NCI-H69 (cell line): ENCODE measurements at places on chromosomes 3 and 15.

DNA sequence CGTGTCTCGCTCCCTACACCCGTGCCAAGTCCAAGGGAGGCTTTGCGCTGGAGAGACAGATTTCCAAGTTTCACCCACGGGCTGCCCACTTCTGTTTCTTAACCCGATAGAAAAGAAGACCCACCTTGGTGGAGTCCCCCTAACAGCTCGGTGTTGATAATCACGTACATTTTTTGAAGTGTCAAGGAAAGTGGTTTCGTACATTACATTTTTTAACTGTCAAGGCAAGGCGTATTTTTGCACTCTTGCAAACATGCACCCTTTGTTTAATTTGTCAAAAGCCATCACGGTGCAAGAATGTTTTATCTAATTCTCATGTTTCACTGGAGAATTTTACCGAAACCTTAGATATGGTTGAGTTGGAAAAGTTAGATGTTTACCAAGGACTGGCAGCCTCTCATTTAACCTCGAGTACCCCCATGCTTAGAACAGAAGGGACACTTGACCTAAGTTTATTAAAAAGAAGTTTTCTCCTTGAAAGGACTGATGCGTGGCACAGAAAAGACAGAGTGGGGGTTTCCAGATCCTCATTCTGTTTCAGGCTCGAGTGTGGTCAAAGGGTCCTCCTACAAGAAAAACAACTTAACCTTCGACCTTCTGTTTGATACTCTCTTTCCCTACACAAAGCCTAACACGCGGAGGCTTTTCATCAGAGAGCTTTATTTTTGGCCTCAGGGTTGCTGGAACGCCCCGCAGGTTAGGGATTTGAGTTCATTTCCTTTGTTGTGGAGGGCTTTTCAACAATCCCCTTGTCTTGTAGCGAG lies 882 bp downstream of the GXYLT2 start:
- peak; percentile 76 for DNase-seq

- peak; percentile 91 for DNase-seq
Measured at GRCh38 chr15:64461721-64462162, 1.4 kb downstream of the ZNF609 start.

- DNase-seq = no peak
Measured at GRCh38 chr3:102084006-102084405, 234.7 kb downstream of the NFKBIZ start.

DNA sequence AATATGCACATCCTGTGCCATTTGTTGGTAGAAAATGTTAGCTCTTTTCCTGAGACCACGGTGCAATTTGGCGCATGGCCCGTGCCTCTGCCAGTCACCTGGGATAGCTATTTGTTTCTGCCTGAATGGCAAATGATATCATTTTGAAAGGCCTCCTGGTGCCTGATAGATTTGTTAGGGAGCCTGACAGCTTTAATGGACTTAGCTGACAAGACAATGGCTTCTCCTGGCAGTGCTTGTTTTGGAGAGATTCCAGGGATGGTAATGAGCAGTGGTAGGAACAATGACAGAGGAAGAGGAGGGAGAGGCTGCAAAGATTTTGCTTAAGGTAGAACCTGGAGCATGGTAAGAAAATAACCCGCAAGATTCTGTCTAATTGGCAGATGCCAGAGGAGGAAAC lies 268.5 kb downstream of the CLSTN2 start:
- peak; percentile 96 for DNase-seq

GRCh38 chr3:39249453-39250115 lies 30.3 kb downstream of the CX3CR1 start:
- no peak for DNase-seq

DNA sequence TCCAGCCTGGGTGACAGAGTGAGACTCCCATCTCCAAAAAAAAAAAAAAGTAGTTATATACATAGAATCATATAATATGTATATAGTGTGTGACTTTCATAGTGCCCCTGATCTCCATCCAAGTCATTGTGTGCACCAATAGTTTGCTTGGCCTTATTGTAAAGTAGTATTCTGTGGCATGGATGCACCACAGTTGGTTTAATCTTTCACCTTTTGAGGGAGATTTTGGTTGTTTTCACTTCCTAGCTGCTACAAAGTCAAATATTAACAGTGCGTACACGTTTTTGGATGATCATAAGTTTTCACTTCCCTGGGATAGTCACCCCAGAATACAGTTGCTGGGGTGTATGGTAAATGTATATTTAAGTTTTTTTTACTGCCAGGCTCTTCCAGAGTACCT lies 162.8 kb downstream of the PTPRG start:
- no peak for DNase-seq

GRCh38 chr3:99506-99905 lies 97.1 kb upstream of the CHL1 start:
- peak; percentile 78 for DNase-seq

GRCh38 chr3:153927107-153927506 lies 194.1 kb upstream of the ARHGEF26 start:
- DNase-seq = peak; percentile 60

- no peak for DNase-seq
Measured at GRCh38 chr3:184631472-184631861, 69.9 kb downstream of the EPHB3 start.

DNA sequence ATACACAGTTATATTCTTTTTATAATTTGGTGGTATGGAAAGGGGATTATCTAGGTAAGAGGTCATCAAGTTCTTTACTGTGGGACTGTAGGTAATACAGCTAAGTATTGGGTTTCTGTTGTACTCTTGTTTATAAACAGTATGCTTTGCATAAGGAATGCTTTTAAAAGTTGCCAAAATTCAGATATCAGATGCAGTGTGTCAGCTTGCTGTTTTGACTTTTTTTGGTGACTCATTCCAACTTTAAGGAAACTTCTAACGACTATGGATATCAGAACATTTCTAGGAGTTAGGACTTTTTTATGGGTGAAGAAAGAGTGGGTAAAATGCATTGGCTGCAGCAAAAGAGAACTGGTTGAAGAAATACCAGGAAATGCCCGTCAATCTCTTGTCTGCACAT lies 2.8 kb downstream of the SCAANT1 start:
- no peak for DNase-seq

- DNase-seq = no peak
Measured at GRCh38 chr3:97987306-97987705, 15.1 kb upstream of the RIOX2 start.

GRCh38 chr3:148828136-148828690 lies 602 bp downstream of the CPB1 start:
- DNase-seq = no peak

- peak; percentile 77 for DNase-seq
Measured at GRCh38 chr3:153595186-153595815, 433.3 kb downstream of the RAP2B start.

DNA sequence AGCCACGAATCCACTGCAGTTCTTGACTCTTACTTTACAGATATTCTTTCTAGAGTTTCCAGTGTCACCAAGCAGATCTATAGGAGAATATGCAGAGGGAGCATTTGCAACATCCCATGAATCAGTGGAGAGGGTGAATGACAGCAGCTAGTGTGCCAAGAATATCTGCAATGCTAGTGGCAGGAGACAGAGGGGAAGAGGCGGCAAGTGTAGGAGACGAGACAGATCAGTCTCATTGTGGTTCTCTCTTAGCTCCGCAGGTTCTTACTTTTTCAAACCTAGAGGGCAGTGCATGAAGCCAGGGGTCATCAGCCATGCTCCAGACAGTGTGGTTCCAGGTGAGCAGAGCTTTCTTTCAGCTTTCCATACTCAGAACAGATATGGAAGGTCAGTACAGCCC lies 744 bp downstream of the ZNF619 start:
- no peak for DNase-seq

GRCh38 chr3:172530566-172530965 lies 7.3 kb upstream of the TNFSF10 start:
- no peak for DNase-seq

GRCh38 chr3:73999501-73999900 lies 374.8 kb upstream of the PDZRN3 start:
- DNase-seq = no peak

GRCh38 chr3:14147617-14148016 lies 22.8 kb downstream of the TMEM43 start:
- no peak for DNase-seq

DNA sequence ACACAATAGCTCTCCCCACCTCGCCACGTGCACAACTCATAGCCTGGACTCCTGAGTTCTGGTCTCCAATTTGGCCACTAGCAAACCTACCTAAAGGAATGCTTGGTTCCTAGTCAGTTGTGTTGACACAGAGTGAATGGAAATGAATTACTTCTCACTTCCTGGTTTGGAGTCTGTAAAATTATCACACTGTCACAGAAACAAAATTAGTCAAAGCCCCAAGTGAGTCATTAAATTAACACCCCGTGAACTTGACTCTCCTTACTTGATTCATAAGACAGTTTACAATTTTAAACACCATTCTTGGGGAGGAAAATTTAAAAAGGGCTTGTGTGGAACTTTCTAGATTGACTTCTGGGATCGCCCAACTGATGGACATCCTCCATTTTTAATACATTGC lies 276.2 kb upstream of the CTNNB1 start:
- no peak for DNase-seq

- DNase-seq = no peak
Measured at GRCh38 chr15:78167227-78167888, 18.2 kb downstream of the IDH3A start.

- DNase-seq = no peak
Measured at GRCh38 chr3:154720921-154721320, 290.9 kb upstream of the GPR149 start.

GRCh38 chr15:29089731-29090616 lies 179.6 kb downstream of the NSMCE3 start:
- DNase-seq = peak; percentile 19

- DNase-seq = no peak
Measured at GRCh38 chr3:31918179-31919150, 62.6 kb downstream of the OSBPL10 start.

GRCh38 chr3:107929088-107929487 lies 161.7 kb downstream of the CD47 start:
- no peak for DNase-seq

- DNase-seq = no peak
Measured at GRCh38 chr15:56693761-56694160, 39.5 kb downstream of the ZNF280D start.

GRCh38 chr15:65363306-65363705 lies 14.5 kb downstream of the IGDCC3 start:
- no peak for DNase-seq

- no peak for DNase-seq
Measured at GRCh38 chr15:70066447-70066846, 31.3 kb downstream of the TLE3 start.

DNA sequence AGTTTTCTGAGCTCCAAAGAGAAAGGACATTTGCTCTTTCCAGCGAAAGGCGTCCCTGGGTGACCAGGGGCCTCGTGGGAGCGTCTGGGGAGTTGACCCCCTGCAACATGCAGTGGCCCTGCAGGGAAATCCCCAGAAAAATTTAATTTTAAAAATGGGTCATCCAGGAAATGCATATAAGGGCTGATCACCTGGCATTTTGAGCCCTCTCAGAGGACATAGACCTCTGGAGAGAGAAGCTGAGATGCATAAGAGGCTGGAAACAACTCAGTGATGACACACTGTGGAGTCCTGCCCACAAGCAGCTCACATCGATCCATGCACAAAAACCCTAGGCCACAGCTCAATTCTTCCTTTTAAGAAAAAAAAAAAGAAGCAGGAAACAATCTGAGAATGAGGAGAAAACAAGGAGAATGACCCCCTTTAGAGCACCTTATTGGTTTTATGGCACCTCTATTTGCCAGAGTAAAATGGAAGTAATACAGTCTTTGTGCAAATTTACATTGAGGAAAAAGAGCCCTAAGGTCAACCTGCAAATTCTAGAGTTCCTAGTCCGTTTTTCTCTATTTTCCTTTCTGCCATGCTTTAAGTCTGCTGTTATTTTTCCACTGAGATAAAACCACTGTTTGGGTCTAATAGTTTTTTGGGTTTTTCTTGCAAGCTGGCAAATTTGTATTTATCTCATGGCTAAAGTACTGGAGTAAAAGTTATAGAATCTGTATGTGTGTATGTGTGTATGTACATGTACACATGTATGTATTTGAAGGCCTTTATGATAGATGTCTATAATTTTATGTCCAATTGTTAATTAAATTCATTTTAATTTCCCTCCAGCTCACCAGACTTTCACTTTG lies 6.9 kb upstream of the BDH1 start:
- no peak for DNase-seq

DNA sequence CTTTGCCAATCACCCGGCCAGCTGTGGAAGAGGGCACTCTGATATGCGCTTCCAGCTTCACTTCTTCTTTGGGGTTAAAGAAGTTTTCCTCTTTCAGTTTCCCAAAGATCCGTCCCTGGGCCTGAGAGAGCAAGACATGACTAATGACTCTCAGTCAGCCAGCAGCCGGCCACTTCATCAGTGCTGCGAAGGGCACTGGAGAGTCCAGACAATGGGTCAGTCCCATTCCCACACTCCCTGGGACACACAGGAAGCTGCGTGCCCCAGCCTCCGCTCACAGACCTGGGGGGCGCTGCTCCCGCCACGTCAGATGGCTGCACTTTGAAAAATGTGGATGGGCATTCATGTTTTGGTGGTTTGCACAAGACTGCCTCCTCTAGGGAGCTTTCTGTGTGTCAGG lies 63.3 kb downstream of the SENP2 start:
- DNase-seq = no peak

DNA sequence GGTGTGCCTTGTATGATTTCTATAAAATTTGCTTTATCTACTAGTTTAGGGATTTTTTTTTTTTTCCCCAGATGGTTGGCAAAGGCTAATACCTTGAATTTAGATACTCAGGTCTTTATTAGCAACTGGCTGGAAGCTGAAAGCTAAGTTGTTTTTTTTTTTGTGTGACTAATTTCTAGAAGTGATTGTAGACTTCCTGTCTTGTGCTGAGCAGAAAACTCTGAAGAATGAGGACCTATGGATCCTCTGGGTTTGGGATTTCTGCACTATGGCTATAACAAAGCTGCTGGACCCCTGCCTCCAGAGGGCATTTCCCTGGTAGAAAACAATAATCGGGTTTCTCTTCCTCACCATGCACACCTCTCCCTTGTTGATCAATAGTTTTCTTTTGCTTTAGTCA lies 10.0 kb downstream of the ARIH2 start:
- DNase-seq = no peak

DNA sequence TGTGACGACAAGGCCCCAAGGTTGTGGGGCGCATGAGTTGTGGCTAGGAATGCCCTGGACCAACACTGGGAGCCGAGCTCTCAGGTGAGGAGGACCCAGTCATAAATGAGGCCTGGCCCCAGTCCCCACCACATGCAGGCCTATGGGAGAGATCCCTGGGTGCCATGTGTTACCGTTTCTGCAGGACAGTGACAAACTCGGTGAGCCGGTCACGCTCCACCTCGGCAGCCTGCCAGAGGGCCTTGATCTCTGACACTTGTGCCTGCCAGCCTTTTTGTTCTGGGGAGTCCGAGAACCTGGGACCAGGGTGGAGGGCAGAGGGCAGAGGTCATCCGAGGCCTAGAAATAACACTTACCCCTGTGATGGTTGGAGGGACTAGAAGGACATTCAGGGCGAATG lies 27.7 kb upstream of the HHATL start:
- no peak for DNase-seq

DNA sequence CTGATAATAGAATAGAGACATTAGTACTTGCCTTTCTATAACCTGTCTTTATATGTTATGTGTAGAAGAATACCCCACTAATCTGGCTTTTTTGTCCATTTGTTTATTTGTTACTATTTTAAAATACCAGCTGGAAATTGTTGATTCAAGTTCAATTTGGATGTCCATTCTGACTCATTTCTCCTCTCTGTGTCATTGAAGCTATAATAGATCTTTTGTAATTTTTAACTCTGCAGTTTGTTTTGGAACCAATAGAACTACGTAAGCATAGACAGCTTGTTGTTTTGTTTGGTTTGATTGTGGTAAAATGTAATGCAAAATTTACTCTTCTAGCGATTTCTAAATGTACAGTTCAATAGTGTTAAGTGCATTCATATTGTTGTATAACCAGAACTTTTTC lies 390.4 kb downstream of the ZIC1 start:
- no peak for DNase-seq
